Dermis blood vessel endothelial cell (primary cell): ENCODE measurements at places on chromosomes 2 and 18. TPM values are rescaled to one million over a fixed set of nuclear protein-coding genes. Genes with fewer than 3 reads are reported as not detected.

GRCh38 chr18:8707556-8708300, 2.4 kb downstream of the MTCL1 start:
- DNase-seq = peak; percentile 55

DNA sequence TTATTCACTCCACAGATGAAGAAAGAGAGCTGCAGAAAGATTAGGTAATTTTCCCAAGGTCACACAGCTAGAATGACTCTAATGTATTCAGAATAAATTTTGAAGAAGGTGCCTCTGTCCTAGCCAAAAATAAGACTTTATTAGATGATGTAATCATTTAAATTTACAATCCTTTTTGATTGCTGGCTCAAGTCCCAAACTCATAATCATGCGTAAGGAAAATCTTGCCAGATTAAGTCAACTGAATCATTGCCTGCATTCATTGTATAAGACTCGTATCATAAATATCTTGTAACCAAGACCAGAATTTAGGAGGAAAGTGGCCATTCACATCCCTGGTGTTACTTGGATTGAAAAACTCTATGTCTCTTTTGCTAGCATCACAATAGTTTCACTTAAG, 53.1 kb upstream of the STK39 start:
- DNase-seq = no peak

DNA sequence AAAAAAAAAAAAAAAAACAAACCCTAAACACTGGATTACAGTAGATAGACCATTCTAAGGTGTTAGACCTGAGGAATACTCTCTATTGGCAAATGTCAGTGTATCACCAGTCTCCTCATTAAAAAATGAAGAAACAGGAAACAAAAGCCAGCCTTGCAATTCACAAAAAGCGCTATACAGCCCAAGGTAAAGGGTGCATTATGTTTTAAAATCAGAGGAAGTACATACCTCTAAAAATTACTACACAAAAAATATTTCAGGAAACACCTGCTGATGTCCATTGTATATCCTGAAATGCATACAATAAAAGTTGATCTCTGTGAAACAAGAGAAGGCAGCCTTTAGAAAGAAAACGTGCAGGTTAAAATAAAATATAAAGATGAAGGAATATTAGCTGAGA, 54.9 kb upstream of the TSPYL6 start:
- DNase-seq = peak; percentile 47

DNA sequence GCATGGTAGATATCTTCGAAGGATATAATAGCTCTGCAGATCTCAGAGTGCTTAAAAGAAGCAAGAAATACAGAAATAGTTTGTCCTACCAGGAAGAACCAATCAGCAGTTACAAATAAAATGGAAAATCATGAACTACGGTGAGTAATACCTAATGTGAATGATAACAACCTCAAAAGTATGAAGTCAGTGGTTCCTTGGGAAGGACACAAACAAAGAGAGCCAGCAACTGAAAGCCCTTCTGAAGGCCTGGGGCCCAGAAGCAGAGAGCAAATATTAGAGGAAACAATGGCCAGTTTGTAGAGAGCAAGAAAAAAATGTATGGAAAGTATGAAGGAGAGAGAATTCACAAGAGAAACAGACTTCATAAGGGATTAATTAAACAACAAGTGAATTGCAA, 226.8 kb upstream of the CHST9 start:
- no peak for DNase-seq

GRCh38 chr18:37383036-37383785, 182.4 kb downstream of the CELF4 start:
- no peak for DNase-seq

DNA sequence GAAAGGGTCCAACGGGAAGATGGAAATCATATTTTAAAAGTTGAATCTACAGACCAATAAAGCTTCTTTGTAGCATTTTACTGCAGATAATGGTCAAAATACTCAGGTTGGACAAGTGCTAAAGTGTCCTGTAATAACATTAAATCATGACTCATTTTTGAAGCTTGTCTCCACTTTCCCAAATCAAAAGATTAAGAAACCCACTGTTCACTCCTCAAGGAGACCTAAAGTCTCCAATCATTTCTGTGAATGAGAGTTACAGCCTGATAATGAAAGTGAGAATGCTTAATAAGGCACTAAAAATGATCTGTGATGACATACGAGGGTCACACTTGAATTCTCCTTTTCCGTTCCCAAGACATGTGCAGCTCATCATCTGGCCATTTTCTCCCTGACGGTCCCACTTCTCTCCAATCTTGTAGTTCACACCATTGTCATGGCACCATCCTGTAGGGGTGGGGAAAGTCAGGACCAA, 53.4 kb downstream of the ATIC start:
- no peak for DNase-seq

GRCh38 chr2:173898178-173898668, 67.0 kb downstream of the SP3 start:
- no peak for DNase-seq

The CD8B gene
- not detected in 2 replicates for total RNA-seq
